ENCODE measurements at places on chromosomes 6 and 20. TPM values are rescaled to one million over a fixed set of nuclear protein-coding genes. Genes with fewer than 3 reads are reported as not detected.

DNA sequence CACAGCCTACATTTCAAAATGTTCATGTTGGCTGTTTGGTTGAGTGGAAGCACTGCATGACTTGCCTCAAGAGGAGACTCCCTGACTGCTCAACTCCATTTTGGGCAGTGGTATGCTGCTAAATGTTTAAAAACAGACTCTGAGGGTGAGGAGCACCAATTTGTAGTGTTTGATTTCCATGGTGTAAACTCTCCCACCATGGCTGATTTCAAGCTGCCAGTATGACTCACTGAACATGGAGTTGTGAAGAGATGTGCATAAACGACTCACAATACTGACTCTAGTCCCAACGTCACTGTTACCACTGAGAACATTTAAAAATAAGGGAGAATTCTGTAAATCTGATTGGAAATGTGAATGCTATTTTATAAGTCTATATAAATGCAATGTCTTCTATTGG, 70.4 kb downstream of the BACH2 start:
- H3K4me1 ChIP-seq: peaks cover 8% of the 10 kb centered on the region
- no peaks in the 10 kb centered on the region for H3K36me3 ChIP-seq
- no peak overlapping the region for H3K27ac ChIP-seq
- H3K27me3 ChIP-seq: no peaks in the 10 kb centered on the region
- H3K4me3 ChIP-seq: no peak overlapping the region

- no peak overlapping the region for H3K4me3 ChIP-seq
- H3K27ac ChIP-seq: no peak overlapping the region
- DNase-seq: no peak
- no peaks in the 10 kb centered on the region for H3K27me3 ChIP-seq
Observed at GRCh38 chr6:71706523-71706922, 179.8 kb upstream of the RIMS1 start.

DNA sequence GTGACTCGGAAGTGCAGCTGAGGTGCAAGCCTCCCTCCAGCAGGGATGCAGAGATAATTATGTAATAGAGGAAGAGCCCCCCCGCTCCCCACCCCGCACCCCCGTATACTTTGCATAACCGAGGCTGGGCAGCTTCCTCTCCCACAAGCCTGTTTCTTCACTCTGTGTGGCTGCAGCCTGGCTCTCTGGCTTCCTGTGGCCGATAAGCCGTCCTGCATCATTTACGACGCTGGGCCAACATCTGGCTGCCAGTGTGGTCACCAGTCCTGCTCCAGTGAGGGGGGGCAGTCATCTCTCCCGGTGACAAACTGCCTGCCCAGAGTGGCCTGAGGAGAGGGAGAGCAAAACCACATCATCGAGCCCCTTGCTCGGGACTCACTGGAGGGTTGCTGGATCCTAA, 59.2 kb downstream of the RBM38 start:
- H3K4me3 ChIP-seq: no peak overlapping the region
- DNase-seq: peak; percentile 13
- H3K27ac ChIP-seq: no peak overlapping the region
- H3K27me3 ChIP-seq: peaks cover 19% of the 10 kb centered on the region
- no peaks in the 10 kb centered on the region for H3K36me3 ChIP-seq

DNA sequence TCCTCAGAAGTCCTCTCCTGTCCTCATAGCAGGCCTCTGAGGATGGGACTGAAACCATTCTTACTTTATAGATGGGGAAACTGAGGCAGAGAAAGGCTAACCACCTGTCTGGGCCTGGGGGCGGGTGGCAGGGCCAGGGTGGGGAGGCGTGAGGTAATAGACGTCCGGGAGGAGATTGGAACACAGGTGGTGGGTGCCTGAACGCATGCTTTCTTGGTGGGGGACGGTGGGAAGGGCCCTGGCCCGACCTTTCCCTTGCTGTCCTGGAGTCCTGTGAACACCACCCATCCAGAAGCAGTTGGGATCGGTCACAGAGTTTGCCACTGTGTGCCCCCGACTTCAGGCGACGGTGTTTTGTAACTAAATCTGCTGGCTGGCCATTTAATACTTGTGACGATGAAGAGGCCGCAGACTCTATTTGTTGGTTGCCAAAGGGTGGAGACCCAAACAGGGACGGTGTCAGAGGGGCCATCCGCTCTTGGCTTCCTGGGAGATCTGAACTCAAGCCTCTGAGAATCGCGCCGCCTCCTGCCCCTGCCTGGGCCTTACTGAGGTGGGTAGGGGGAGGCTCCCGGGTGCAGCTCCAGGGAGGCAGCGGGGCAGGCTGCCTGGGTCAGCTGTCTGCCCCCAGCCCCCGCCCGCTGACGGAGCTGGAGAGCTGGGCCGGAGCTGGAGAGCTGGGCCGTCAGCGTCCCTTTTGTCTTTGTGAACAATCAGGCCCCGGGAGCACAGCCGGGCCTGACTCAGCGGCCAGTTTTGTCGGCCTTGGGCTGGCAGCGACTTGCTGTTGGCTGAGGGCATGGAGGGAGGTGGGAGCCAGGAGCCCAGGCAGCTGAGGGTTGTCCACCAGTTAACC, 4.1 kb downstream of the RBM38 start:
- peaks cover 29% of the 10 kb centered on the region for H3K36me3 ChIP-seq
- peaks cover 12% of the 10 kb centered on the region for H3K4me1 ChIP-seq
- H3K4me3 ChIP-seq: no peak overlapping the region

GRCh38 chr6:91646649-91647048, 1059.8 kb upstream of the MAP3K7 start:
- H3K27ac ChIP-seq: no peak overlapping the region
- no peak for DNase-seq
- H3K4me3 ChIP-seq: no peak overlapping the region
- no peaks in the 10 kb centered on the region for H3K4me1 ChIP-seq
- no peaks in the 10 kb centered on the region for H3K27me3 ChIP-seq
- H3K36me3 ChIP-seq: no peaks in the 10 kb centered on the region

DNA sequence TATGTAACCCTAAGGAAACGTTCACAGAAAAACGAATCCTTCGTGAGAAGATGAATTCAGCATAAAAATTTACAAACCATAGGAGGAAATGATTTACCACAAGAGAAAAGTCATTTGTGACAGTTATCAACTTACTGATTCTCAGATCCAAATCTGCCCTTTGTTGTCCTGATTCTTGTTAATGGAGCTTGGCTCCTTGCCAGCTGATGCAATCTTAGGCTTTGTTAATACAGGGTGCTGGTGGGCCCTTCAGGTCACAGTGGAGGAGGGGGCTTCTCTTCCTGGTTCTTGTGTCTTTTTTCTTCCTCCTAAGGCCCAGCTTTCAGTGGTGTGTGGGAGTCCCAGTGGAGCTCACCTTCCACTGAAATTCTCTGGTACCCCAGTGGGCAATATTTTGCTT, 108.4 kb upstream of the MAP3K7 start:
- H3K4me1 ChIP-seq: no peaks in the 10 kb centered on the region
- H3K27me3 ChIP-seq: no peaks in the 10 kb centered on the region
- no peak for DNase-seq
- H3K36me3 ChIP-seq: no peaks in the 10 kb centered on the region
- H3K27ac ChIP-seq: no peak overlapping the region

DNA sequence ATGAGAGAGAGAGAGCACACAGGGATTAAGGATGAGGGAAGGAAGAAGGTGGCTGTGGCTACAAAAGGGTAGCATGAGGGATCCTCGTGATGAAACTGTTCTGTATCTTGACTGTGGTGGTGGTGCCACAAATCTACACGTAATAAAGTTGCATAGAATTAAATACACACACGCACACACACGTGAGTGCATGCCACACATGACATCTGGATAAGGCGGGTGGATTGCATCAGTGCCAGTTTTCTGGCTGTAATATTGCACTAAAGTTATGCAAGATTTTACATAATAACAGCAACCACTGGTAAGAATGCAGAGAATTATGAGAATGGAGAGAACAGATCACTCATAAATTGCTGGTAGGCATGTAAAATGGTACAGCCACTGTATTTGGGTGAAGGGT, 16.9 kb upstream of the STK35 start:
- no peak overlapping the region for H3K27ac ChIP-seq
- H3K4me1 ChIP-seq: no peaks in the 10 kb centered on the region
- H3K4me3 ChIP-seq: no peak overlapping the region
- no peaks in the 10 kb centered on the region for H3K36me3 ChIP-seq

- peaks cover 4% of the 10 kb centered on the region for H3K36me3 ChIP-seq
- H3K27me3 ChIP-seq: no peaks in the 10 kb centered on the region
- no peak for DNase-seq
Observed at GRCh38 chr20:62345681-62346370, 21.3 kb downstream of the LAMA5 start.

- H3K27me3 ChIP-seq: no peaks in the 10 kb centered on the region
- DNase-seq: no peak
- no peaks in the 10 kb centered on the region for H3K4me1 ChIP-seq
- H3K27ac ChIP-seq: no peak overlapping the region
- no peak overlapping the region for H3K4me3 ChIP-seq
Observed at GRCh38 chr6:64489763-64490162, 854.2 kb downstream of the PHF3 start.

DNA sequence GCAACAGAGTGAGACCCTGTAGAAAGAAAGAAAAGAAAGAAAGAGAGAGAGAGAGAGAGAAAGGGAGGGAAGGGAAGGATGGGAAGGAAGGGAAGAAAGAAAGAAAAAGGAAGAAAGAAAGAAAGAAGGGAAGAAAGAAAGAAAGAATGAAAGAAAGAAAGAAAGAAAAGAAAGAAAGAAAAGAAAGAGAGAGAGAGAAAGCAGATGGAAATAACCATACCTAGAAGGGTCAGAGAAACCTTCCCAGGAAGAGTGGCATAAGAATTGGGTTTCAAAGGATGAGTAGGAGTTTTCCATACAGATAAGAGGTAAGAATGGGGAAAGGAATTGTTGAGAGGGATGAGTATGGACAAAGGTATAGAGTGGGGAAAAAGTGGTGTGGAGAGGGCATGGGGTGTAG, 54.6 kb upstream of the SLC32A1 start:
- H3K27ac ChIP-seq: no peak overlapping the region
- H3K27me3 ChIP-seq: peaks cover 11% of the 10 kb centered on the region
- no peak overlapping the region for H3K4me3 ChIP-seq

DNA sequence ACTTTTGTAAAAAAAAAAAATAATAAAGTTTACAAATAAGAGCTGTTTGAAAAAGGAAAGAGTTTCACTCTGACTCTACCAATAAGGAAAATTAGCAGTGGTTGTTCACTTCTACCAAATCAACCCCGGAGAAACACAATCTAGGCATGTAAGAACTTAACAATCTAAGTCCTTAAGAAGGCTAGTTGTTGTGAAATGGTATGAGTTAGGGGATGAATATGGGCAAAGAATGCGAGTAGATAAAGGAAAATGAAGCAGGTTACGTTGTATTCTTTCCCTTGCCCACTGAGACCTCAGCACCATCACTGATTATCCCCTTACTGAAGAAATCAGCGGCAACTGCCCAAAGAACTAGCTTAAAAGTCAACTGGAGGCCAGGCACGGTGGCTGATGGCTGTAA, 15.4 kb downstream of the MOCS1 start:
- peaks cover 34% of the 10 kb centered on the region for H3K36me3 ChIP-seq
- no peak for DNase-seq
- no peak overlapping the region for H3K27ac ChIP-seq
- no peak overlapping the region for H3K4me3 ChIP-seq
- no peaks in the 10 kb centered on the region for H3K27me3 ChIP-seq

- no peaks in the 10 kb centered on the region for H3K36me3 ChIP-seq
- no peak for DNase-seq
- H3K27me3 ChIP-seq: peaks cover 15% of the 10 kb centered on the region
- H3K4me3 ChIP-seq: no peak overlapping the region
- no peak overlapping the region for H3K27ac ChIP-seq
Observed at GRCh38 chr20:33013701-33014326, 6.3 kb downstream of the BPIFB2 start.

The ENPP5 gene
- under 0.01 TPM for total RNA-seq

The HLA-DPB1 gene
- total RNA-seq: 5.8 TPM

The RFX6 gene
- total RNA-seq: not detected

The TNXB gene
- total RNA-seq: under 0.01 TPM

The C20orf144 gene
- total RNA-seq: under 0.01 TPM

The FOXF2 gene
- total RNA-seq: 2.5 TPM
